ENCODE measurements at places on chromosomes 7 and 10. TPM values are rescaled to one million over a fixed set of nuclear protein-coding genes. Genes with fewer than 3 reads are reported as not detected.

- no peak for DNase-seq
These were observed 71.0 kb upstream of the ZNF479 start for GRCh38 chr7:57203161-57203791.

GRCh38 chr7:57399251-57399940, 50.6 kb upstream of the ZNF716 start:
- no peak for DNase-seq

DNA sequence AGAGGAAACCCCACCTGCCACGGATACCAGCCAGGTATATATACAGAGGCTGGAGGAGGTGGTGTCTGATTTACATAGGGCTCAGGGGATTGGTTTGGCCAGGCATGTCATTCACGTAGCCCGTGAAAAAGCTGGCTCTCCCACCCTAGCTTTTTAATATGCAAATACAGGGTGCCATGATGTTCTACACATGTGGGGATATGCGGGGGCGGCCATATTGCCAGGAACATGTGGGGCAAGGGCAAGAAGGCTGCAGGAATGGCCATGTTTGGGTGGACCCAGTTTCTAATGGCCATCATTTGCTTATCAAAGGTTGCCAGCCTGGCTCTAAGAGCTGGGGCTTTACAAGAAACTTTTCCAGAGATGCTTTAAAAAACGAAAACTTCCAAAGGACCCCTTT, 131.5 kb upstream of the KIF5B start:
- DNase-seq = no peak

DNA sequence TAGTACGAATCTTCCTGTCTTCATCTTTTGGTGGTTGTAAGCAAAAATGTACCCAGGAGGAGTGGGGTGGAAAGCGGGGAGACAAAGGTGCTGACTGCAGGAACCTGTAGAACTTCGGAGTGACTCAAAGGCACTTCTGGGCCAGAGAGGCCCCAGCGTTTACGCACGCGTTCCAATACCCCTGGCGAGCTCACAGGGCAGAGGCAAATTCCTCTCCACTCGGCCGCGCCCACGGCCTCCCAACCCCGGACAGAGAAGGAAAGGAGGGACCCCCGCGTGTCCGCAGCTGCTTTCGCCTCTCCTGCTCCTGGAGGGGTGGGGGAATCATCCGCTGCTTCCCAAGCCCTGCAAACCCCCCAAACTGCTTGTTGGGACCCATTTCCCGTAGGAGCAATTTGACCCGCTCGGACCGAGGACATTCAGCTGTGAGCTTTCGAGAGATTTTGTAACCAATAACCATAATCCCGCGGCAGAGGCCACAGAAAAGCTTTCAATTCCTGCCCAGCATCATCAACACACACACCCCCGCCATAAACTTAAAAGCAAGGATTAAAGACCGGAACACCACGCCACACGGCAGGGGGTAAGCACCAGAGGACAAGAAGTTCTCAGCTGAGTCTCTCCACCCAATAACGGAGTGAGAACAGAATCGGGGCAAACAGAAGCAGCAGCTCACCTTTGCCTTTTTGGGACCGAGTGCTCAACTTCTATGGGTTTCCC, 2.3 kb downstream of the IGF2BP3 start:
- DNase-seq = peak; percentile 69

- no peak for DNase-seq
These were observed 566.5 kb upstream of the PCDH15 start for GRCh38 chr10:55367555-55367954.

- peak; percentile 97 for DNase-seq
These were observed 273.7 kb upstream of the KLF14 start for GRCh38 chr7:131007439-131008330.

GRCh38 chr7:44384586-44385433, 59.4 kb upstream of the CAMK2B start:
- no peak for DNase-seq

GRCh38 chr7:46652317-46652716, 731.2 kb upstream of the IGFBP3 start:
- no peak for DNase-seq

GRCh38 chr10:3658766-3659165, 126.2 kb downstream of the KLF6 start:
- no peak for DNase-seq

DNA sequence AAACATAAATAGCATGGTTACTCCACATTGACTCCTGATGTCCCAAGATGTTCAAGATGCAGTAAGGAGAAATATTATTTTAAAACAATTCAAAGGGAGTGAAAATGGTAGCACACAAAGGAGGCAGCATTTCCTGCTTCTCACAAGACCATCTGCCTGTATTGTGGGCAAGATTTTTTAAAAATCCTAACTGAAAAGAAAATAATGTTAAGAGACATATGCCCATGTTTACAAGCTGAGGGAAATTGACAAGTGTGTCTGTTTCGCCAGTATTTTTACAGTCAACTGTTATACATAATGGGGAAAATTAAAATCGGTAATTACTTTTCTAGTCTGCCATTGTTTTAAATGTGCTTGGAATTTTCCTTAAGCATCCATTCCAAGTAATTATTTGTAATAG, 646.2 kb upstream of the C7orf33 start:
- DNase-seq = no peak

- DNase-seq = no peak
These were observed 94.5 kb downstream of the PPP1R3A start for GRCh38 chr7:113824117-113824823.

- no peak for DNase-seq
These were observed 88.2 kb upstream of the DUSP5 start for GRCh38 chr10:110409488-110409887.

DNA sequence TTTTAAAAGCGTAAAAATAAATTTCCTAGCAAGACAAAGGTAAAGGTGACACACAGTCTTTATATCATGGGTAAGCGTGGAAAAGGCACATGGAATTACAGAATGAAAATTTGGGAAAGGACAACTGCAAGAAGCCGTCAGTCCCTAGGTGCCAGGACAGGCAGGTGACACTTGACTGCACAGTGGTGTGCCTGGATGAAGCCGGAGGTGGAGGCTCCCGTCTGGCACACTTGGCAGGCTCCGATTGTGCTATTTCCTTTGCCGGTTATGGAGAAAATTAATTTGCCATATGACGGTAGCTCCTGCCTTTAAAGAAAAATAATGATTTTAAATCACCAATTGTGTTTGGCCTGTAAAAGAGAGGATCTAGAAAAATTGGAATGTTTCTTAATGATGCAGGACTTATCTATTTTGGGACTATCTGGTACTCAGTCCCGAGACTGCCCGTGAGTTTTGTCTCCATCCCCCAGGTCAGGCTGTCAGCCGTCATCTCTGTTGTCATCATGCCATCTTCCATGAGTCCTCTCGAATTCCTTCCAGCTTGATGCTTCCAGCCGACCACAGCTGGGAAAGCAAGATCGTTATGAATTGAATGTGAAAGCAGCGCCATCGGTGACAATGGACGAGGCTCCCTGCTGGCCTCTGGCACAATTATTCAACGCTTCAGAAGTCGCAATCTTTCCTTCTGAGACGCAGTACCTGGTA, 56.2 kb upstream of the MGMT start:
- no peak for DNase-seq

DNA sequence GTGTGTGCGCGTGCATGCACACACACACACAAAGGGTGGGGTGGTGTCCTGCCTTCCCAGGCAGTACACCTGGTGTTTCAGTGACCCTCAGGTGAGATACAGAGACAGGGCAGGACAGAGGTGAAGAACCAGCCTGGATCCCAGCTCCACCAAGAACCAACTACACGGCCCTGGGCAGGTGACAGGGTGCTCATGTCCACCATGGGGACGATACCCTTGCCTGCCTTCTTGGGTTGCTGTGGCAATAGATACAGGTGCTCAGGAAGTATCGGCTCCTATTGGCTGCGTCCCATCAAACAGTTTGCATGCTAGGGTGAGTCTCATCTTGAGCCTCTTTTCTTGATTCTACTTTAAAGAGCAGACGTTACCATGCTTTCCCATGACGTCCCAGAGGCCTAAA, 33.7 kb upstream of the CXCL12 start:
- DNase-seq = no peak

GRCh38 chr7:139054101-139054500, 18.3 kb upstream of the ZC3HAV1L start:
- no peak for DNase-seq

- DNase-seq = no peak
These were observed 12.9 kb downstream of the SEC31B start for GRCh38 chr10:100506596-100507356.

The SLC18A3 gene
- total RNA-seq = not detected

The TAX1BP1 gene
- total RNA-seq = 174 TPM

The KEL gene
- total RNA-seq = not detected

The LIPJ gene
- total RNA-seq = not detected

The FFAR4 gene
- total RNA-seq = 0.25 TPM

The LRRC18 gene
- not detected for total RNA-seq

The NKX2-3 gene
- total RNA-seq = not detected

The MCM10 gene
- 24.5 TPM for total RNA-seq

The RGS10 gene
- 46.0 TPM for total RNA-seq

The COL17A1 gene
- 41.3 TPM for total RNA-seq

Measured in PC-9 (cell line).